ENCODE measurements at places on chromosomes 5 and 9. TPM values are rescaled to one million over a fixed set of nuclear protein-coding genes. Genes with fewer than 3 reads are reported as not detected.

Gene CCDC187
- total RNA-seq = not detected

Gene TNFSF8
- 0.31 TPM for total RNA-seq

Gene NSG2
- total RNA-seq = 497 TPM

Gene ACSL6
- total RNA-seq = 69.5 TPM

Gene CCDC152
- total RNA-seq = 8.1 TPM

Gene PCDHB2
- total RNA-seq = 20.3 TPM

Gene SPINK13
- total RNA-seq = not detected

Gene APBA1
- 51.3 TPM for total RNA-seq

Gene DNAI1
- total RNA-seq = 2.2 TPM

Gene SEPTIN8
- 45.1 TPM for total RNA-seq

Gene WDR36
- total RNA-seq = 47.9 TPM
